ENCODE measurements at places on chromosomes 7 and 10.

DNA sequence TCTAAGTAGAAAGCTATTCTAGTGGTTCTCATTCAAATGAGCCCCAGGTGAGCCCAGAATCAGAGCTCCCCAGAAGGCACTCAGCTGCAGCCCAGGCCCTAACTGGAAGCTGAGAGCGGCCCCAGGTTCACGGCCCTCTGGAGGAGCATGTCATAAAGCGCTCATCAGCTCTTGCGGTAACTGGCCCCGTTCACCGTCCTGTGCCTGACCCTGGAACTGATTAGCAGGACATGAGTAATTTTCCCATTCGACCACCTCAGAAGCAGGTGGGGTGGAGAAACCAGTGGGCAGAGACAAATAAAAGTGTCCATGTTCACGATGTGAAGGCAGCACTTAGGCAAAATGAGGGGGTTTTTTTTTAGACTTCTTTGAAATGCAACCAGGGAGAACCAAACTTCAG lies 136.1 kb upstream of the LYZL2 start:
- no peak for DNase-seq

DNA sequence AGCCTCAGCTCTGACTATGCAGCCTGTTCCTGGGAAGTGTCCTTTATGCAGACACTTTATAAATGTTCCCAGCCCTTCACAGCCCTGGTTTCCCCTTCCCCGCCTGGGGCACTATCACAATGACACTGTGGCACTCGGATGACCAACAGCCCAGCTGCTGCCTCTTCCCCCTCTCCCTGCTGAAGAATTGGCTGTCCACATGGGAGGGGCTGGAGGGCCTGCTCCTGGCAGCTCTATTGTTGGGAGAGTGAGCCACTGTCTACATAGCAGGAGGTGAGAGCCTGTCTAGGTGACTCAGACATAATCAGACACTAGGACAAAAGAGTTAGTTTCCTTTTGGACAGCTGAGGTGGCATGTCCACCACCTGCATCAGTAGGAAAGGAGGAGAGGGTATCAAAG lies 437.5 kb downstream of the PLXNA4 start:
- DNase-seq = no peak

- DNase-seq = no peak
These were observed 19.4 kb upstream of the TMEM72 start for GRCh38 chr10:44891721-44892120.

DNA sequence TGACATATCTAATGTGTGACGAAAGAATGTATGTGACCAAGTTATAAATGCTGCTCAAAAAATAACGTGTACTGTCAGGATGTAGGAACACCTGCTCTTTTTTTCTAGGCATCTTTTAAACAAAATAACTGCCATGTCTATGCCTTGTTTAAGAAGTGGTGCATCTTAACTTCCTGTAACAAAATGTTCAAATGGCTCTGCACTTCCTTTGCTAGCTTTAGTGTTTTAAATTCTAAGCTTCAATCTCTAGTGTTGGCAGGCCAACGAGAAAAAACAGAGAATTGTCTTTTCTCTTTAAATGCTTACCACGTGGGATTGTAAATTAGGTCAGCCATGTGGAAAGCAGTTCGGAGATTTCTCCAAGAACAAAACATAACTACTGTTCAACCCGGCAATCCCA lies 14.6 kb upstream of the PDSS1 start:
- DNase-seq = no peak

GRCh38 chr7:83691095-83691494 lies 42.2 kb upstream of the SEMA3E start:
- no peak for DNase-seq

DNA sequence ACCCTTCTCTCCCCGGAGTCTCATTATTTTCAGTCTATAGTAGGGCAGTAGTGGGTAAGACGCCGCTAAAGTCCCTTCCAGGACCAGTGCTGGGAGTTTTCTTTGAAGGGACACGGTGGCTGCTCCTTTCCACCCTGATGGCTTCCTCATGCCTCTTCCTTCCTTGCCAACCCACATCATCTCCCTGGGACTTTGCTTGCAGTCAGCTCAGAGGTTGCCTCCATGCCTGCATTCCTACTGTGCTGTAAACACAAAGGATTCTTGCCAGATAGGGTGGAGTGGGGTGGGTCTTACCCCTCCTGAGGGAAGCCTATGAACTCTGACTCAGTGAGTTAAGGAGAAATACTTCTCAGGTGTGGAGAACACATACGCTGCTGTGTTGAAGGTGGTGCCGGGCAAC lies 59.9 kb upstream of the IGFBP3 start:
- no peak for DNase-seq

GRCh38 chr10:73113551-73113950 lies 3.3 kb downstream of the NUDT13 start:
- no peak for DNase-seq

DNA sequence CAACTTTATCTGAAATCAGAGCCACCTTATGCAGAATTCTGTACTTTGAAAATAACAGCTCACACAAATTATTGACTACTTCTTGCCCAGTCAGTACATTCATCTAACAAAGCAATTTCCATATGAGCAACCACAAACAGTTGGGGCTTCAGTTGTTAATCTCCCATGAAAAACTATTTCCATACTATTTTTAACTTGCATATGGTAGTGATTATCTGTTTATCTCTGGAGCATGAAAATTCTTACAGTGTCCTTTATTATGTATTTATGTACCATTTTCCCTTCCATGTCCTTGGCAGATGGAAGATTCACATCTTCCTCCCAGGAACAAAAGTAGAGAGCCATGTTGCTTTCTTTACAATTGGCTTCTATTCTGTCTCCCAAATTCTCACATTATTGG lies 285.7 kb downstream of the CRPPA start:
- no peak for DNase-seq

DNA sequence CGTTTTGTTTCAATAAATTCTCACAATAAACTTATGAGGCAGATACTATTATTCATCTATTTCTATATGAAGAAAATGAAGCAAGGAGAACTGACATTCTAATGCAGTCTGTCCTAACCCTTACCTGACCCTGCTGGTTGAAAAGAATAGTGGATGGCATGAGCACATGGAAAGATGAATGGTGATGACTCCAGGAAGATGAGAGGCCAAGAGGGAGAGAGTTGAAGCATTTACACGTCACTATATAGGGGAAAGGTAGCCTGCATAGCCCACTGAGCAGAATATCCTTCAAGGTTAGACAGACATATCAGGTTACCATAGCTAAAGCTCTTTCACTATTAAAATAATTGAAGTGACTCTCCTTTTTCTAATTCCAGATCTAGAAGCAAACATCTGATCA lies 163.9 kb upstream of the CDK1 start:
- DNase-seq = no peak
